ENCODE measurements at places on chromosomes 7 and 10.

DNA sequence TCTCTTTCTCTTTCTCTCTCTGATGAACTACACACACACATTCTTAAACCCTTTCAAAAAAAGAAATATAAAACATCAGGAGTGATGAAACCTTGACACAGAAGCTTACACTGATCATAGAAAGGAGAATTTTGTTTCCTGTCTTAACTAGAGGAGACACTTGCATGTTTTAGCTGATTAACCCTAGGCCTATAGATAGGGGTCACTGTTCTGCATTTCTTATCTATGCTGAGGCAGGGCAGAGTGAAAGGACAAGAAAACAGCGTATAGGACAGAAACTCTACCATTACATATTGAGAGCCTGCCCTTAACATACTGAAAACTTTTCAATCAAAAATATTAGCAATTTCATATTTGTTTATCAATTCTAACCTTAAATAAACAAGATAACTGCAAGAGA, 680.6 kb upstream of the MBL2 start:
- DNase-seq, result no peak

GRCh38 chr7:13542451-13542850, 447.0 kb downstream of the ETV1 start:
- no peak for DNase-seq

DNA sequence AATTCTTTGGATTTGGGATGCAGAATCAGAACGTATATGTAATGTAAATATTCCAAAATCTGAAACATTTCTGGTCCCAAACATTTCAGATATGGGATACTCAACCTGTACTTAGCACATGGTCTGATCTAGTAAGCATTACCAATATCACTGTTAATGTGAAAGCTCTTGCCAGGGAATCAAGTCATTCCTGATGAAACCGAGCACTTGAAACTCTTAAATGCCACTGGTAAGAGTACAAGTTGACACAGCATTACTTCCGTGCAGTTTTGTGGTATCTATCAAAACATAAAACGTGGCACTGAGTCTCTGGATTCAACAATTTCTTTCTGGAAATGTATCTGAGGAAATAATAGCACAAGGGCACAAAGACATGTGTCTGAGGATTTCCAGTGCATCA, 155.7 kb downstream of the RTKN2 start:
- DNase-seq, result no peak

DNA sequence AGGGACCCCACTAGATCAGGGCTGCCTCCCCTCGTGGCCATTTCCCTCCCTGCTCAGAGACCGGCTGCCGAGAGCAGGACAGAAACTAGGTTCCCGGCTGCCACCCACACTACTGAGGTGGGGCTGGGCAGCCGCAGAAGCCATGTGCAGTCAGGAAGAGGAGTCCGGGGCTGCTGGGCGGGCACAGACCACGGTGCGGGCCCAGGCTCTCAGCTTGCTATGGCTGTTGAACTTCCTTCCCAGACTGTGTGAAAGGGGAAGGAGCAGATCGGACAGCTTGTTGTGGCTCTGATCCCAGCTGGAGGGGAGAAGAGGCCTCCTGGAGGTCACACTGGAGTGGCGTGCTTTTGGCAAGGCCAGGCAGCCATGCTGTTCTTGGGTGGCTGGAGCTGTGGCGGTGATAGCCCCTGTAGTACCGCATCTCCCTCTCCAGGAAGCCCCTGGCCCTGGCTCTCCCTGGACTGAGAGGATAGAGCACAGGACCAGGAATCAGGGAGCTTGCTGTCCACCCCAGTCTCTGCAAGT, 56.8 kb downstream of the HK1 start:
- DNase-seq, result peak; percentile 22

- DNase-seq, result no peak
Observed at GRCh38 chr7:40599836-40600235, 465.0 kb downstream of the SUGCT start.

- DNase-seq, result no peak
Observed at GRCh38 chr7:159272739-159273138, 128.1 kb upstream of the VIPR2 start.

DNA sequence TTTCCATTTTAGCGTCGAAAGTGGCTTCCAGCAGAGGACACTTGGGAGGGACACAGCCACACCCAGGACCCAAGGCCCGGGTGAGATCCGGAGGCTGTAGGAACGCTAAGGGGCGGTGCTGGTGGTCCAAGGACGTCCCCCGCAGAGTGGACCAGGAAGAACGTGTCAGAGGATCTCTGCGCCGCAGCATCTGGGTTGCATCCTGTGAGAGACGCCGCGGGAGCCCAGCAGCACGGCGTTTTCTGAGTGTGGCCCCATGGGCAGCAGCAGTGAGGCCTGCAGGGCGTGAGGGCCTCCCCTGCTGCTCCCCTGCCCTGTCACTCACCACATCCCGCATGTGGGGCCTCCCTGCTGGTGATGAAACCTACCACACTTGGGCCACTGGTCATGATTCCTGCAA, 40.5 kb upstream of the BNIP3 start:
- DNase-seq, result no peak

- no peak for DNase-seq
Observed at GRCh38 chr7:46603780-46604179, 682.7 kb upstream of the IGFBP3 start.

DNA sequence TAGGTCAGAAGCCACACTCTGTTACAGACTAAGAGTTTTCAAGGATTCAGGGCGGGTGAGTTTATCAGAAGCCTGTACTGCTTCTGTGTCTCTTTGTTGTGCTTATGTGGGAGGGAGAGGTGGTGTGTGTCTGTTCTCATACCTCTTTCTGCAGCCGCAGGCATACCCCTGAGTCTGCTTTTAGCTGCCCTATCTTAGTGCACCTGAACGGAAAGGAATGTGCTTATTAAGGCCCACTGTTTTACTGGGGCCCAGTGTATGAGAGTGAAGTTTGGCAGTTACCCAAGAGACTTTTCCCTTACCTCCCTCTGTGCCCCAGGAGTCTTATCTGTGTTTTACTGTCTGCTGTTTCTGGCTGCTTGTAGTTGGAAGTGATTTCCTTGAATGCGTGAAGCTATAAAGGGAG, 104.3 kb downstream of the TYW1 start:
- no peak for DNase-seq

GRCh38 chr7:81672872-81673271, 97.0 kb downstream of the HGF start:
- DNase-seq, result no peak

- DNase-seq, result no peak
Observed at GRCh38 chr7:24704311-24704710, 53.0 kb downstream of the GSDME start.

DNA sequence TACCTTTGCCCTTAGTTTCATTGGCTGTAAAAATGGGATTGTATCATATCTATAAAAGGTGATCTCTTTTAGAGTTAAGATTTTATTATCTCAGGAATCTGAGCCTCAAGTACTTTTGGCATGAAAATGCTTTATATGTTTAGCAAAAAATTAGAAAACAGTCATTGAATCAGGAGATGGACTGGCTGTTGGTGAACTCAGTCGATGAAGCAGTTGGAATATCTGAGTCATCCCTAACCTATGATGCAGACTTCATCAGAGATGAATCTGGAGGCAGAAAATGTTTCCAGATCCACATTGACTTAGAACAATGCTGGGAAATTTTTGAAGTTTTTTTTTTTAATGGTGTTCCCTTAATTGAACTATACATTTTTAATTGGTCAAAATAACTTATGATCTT, 228.5 kb downstream of the SLC25A13 start:
- no peak for DNase-seq

DNA sequence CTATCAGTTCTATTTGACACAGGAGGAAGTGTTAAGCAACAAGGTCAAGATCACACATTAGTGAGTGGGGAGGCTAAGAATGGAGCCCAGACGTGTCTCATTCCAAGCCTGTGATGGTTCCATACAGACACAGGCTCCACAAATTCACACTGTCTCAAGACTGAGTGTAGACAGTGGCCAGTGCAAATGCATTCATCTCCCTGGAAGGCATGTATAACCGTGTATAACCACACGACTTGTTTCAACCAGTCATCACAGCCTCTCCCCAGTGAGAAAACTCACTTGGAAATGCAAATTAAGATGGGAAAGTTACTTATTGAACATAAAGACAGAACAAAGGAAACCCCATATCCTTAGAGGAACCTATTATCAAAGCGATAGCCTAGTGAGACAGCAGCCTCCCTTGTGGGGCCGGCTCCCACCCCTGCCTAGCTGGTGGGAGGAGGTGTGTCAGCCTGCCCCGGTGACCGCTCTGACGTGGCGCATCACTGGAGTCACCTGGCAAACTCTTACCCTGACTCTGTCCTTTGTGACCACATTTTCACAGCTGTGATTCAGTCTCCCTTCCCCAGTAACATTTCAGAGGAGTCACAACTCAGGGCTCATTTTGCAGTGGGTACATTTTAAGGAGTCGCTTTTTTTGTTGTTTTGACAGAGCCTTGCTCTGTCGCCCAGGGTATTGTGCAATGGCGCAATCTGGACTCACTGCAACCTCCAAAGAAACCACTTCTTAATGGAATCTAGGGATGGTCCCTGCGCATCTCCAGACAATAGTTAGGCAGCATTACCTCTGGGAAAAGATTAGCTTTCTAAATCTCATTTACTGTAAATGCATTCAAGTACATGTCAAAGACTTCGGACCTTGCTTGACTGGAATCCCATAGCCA, 126.6 kb upstream of the PARD3 start:
- DNase-seq, result no peak

DNA sequence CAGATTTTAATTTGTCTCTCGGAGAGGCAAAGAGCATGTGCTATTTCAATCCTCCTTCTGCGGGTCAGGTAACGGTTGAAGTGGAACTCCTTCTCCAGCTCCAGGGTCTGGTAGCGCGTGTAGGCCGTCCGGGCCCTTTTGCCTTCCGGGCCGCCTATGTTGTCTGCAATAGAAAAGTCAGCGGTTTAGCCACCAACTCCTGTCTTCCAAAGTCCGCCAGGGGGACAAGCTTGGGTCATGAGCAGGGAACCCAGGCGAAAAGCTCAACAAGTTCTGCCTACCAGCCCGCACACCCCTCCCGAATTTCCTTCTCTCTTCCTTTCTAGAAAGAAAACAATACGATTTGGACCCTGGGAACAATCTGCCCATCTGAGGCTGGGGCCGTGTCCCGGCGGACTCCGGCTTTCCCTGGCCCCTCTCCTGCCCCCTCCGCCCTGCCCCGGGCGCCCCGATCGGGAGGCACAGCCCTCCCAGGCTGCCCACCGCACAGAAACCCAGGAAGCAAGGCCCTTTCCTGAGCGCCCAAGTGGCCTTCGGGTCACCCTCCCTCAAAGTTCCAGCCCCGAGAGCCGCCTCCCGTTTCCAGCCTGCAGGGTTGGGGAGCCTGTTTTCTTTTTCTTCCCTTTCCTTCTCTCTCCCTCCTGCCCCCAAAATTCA, 1.4 kb downstream of the HOXA5 start:
- no peak for DNase-seq

DNA sequence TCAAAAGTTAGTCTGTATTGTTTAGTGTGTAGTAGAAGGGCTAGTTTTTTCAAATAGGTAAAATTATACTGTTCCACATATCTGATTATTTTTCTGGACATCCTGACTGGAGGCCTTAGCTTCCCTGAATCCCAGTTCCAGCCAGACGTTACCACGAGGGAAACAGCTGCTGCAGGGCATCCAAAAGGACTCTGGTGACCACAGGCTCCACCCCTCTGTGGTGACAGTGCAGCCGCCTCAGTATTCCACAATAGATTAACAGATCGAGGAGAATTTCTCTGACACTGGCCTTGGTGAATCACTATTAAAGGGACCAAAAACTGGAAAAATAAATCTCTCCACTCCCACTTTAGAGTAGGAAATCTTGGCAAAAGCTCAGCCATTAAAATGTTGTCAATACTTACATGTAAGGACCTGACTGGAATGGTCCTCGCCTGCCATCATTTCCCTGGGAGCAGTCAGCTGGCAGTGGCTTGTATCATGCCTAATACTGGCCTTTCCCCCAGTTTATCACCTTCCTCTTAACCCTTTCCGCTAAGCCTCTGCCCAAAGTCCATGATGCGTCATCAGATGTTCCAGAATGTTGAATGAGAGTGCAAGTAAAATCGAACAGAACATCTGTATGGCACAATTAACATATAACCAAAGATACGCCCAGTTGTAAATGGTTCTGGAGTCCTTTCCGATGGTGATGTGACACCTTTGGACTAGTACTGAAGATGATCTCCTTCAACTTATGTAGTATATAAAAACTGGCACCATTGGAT, 31.6 kb downstream of the ENO4 start:
- DNase-seq, result no peak

DNA sequence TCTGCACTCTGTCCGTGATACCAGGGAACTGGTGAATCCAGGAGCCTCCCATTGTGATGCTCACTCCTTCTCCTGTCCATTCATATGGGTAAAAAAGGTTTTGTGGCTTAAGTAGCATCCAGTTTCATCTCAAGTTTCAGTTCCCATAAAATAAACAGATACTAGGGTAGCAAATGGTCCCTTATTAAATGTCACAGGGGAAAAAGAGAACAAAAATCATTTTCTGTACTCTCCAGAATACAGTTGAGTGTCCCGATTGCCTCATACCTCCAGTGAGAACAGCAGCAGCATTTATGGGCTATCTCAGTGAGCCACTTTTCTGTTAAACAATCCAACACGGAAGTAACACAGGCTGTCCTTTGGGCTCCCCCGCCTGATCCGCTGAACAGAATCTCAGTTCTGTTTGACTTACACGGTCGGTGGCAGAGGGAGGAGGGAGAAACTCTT, 179.6 kb downstream of the CELF2 start:
- no peak for DNase-seq

DNA sequence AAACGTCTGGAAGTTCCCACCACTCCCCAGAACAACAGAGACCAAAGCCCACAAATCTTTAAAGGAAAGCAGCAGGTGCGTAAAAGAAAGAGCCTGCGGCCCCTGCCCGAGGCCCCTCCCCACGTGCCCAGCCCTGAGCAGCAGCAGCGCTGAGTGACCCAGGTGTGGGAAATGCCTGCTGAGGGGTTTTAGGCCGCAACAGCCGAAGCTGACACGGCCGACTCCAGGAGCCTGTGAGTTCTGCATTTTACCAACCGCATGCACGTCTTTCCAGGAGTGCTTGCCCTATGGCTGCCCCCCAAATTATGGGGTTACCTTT, 1.6 kb upstream of the KNDC1 start:
- no peak for DNase-seq

DNA sequence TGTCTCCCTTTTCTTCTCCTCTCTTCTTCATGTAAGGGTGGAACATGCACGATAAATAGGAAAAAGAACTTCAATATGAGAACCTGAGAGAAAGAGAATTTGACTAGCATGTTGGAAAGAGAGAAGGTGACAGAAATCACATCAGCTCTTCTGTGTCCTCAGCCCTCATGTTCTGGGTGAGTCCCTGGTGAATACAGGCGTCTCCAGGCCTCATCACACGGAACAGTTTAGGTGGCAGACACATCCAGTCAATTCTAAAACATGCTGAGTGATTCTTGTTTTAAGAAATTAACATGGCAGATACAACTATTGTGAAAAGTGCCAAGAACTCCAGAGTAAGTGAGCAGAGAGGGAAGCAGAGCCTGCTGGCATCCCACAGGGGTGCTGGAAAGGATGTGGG, 96.1 kb downstream of the FAM107B start:
- no peak for DNase-seq

DNA sequence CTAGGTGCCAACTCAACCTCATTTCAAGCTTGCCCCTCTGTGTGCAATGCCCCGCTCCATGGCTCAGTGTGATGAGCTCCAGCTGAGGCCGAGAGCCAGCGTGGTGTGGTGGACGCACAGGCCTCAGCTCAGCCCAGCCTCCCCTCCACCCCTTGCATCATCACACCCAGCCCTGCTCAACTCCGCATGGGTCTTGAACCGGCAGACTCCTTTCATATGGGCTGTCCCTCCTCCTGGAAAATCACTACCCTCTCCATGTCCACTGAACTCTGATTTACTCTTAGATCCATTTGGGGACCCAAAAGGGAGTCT, 16.6 kb upstream of the SLC18A3 start:
- DNase-seq, result no peak
